ENCODE measurements at places on chromosomes 1 and 21.

DNA sequence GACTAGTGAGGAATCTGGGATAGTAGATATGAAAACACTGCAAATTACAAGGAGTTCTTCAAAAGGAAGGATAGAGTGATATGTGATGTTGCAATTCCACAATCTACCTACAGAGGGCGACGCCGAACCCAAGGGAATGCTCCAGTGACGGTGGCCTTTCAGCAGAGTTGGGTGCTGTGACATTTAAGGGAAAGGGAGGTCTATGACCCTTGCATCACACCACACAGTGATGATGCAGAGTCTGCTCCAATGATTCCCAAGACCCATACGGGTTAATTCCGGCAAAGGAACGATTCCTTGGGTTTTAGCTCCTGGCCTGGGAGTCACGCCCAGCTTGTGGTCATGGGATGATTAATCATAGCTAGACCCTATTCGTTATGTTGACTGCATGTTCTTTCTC, 123.0 kb upstream of the IGSF21 start:
- DNase-seq: peak; percentile 62

DNA sequence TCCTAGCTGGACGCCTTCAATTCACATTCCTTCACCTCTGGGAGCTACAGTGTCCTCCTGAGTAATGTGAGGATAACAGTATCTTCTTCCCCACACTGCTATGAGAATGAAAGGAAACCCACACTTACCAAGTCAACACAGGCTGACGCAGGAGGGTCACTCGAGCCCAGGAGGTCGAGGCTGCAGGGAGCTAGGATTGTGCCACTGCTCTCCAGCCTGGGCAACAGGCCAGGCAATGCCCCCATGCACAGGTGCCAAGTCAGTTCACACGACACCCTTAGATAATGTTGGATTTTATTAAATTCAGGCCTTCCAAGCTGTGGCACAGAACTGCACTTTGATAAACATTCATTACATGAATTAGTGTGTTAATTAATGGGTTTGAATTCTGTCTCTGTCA, 31.9 kb downstream of the MATN1 start:
- DNase-seq: no peak

DNA sequence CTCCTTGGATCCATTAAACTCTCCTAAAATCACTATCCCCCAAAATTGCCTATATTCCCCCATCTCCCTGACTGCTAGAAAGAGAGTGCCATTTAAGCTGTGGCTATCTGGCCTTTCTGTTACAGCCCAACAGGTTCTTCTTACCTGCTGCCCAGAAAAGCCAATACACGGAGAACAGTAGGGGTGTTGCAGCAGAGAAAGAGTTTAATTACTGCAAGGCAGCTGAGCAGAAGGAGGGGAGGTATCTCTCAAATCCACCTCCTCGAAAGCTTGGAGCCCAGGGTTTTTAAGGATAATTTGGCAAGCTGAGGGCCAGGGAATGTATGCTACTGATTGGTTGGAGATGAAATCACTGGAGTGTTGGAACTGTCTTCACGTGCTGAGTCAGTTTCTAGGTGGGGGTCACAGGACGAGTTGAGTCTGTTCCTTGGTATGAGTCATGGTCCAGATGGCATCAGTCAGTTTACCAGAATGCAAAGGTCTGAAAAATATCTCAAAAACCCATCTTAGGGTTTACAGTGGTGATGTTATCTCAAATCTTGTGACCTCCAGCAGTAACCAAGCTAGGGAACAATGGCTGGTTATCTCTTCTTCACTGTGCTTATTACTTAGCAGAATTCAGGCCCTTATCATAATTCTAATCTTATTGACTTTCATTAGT, 89.8 kb downstream of the SMYD3 start:
- no peak for DNase-seq

DNA sequence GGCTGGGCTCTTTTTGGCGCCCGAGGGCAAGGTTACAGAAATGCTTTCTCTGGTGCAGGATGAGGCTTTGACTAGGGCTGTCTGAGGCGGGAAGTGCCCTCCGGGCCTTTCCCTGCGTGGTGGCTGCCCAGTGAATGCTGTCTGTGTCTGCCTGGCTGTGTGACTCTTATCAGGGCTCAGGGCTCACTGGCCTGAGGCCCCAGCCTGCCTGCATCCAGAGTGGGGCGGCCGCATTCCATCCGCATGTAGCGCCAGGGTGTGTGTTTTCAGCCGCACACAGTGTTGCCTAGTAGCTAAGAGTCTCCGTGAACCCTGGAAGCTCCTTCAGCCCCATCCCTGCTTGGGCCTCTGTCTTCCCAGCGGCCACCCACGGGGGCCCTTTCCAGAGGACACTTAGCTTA, 59.1 kb downstream of the FAAP20 start:
- DNase-seq: no peak

Measured in suppressor macrophage treated with lipopolysaccharide for 1 hour (primary cell).